ENCODE measurements at places on chromosomes 2 and 18.

GRCh38 chr2:223027442-223027841 is 24.5 kb upstream of the KCNE4 start:
- no peak for DNase-seq

DNA sequence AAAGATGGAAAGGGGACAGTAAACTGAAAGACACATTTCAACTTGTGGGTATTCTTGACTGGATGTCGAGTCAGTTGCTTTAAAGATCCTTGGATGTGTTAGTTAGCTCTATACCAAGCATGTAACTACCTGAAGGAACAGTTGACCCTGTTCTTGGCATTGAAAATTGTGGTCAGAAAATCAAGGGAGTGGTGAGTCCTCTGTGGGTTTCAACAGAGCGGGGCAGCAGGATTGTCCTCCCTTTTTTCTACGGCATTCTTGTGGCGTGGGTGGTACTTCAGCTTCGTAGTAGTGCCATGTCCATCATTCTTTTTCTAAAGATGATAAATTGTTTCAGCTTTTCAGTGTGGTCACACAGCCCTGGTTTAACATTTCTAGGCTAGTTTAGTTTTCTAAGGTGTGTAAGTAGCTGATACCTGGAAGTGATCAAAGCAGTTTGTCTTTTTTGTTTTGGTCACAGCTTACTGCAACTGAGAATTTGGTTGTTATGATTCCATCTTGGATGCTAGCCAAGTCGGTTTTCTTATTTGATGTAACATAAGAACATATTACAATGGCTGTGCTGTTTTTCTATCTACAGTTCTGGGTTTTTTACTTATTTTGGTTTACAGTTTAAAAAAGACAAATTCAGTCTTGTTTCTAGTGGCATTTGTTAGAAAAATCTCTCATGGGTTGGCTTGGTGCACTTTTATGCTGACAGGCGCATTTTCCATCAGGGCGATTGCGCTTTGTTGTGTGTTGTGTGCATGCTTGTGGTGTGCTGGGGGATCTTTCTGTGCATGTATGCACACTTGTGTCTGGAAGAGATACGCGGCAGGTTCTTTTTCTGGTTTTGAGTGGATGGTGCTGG is 84.7 kb downstream of the ZNF407 start:
- no peak for DNase-seq

- no peak for DNase-seq
Measured at GRCh38 chr2:119214453-119215037, 9.1 kb upstream of the STEAP3 start.

DNA sequence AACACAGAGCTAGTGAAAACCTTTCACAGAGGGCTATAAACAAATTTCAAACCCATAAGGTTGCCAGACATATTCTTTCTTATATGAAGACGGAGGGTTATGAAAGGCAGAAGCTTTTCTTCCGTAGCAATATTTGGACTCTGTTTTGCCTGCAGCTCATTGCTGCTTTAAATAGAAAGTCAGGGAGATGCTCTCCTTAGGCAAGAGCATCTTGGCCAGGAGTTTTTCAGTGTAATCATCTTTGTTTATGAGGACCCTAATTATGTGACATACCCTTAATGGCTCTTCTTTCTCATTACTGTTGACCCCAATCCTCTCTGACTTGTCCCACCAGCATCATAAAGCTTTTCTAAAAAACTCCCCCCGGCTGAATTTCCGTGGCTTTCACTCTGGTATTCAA is 433.4 kb upstream of the NRXN1 start:
- DNase-seq, result no peak

DNA sequence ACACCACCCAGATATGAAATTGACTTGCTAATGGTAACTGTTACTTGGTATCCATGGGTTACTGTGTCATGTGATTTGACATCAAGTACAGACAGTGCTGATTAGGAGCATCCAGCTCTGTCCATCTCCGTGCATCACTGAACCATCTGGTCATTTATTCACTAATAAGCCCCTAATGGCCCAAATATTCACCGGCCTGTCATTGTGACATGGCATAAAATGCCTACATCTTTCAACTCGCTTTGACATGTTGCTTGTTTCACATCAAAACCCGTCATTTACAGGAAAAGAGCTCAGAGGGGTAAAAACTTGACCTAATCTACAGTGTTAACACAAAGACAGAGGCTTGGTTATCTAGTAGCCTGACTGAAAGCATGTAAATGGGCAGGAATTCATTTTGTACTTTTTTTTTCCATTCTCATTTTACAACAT is 308.9 kb upstream of the ATP5MC3 start:
- DNase-seq, result no peak

- no peak for DNase-seq
Measured at GRCh38 chr2:190446193-190446592, 38.0 kb downstream of the MFSD6 start.

GRCh38 chr2:98761909-98762308 is 31.0 kb upstream of the MGAT4A start:
- DNase-seq, result no peak

GRCh38 chr2:52390651-52391050 is 1358.7 kb upstream of the NRXN1 start:
- DNase-seq, result no peak

- no peak for DNase-seq
Measured at GRCh38 chr2:155190342-155190741, 491.8 kb downstream of the KCNJ3 start.
